Nephron progenitor cell (in vitro differentiated cells): ENCODE measurements at places on chromosomes 5 and 9.

GRCh38 chr5:39368116-39368515, 3.8 kb upstream of the C9 start:
- DNase-seq = no peak

- no peak for DNase-seq
Measured at GRCh38 chr5:54637654-54638053, 120.1 kb downstream of the SNX18 start.

- DNase-seq = peak; percentile 66
Measured at GRCh38 chr9:36862206-36863145, 171.6 kb downstream of the PAX5 start.

DNA sequence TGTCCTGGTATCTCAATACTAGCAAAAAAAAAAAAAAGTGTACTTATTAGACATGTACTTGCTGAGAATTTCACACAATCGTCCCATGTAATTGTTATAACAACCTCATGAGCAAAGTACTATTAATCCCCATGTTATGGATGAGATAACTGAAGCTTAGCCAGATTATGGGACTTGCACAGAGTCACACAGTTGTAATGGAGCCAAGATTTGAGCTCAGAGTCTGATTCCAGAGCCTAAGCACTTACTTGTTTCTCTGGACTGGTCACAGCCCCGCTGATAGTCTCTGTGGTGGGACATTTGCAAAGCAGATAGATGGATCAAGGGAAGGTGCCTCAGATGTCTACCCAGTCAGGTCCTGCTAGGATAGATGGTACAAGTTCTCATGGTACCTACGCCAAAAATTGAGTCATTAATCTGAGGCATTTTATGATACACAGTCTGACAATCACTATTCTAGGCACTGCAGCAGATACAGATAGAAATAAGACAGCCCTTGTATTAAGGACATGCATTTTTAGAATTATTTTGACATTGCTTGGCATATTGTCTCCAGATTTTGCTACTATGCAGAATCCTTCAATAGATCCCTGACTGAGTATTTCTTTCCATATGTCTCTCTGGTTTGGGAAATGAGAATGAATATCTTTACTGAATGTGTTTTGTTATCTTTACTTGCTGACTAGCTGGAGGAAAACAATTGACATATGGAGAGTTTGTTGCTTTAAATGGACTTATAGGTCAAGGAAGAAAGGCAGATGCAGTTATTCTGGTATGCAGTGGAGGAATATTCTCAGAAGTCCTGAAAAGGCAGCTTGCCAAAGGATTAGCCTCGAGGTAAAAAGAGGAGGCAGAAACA, 149.5 kb downstream of the ADAMTSL1 start:
- DNase-seq = no peak

DNA sequence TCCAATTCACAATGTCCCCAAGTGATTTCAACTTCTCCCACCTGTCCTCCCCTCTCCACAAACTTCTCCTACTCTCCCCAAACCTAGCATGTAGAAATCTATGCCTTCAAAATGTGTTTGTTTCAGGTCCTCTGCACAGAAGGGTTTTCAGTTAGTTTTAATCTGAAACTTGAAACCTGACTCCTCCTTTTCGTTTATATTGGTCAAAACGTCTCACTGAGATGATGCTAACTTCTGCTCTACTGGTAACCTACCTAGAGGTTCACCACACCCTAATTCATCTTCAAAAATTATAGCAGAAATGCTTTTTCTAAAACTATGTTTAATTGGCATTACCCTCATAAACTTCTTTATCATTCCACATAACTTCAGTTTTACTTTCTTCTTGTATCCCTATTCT, 401.8 kb upstream of the ADAMTS16 start:
- no peak for DNase-seq

GRCh38 chr9:136482046-136482792, 621 bp downstream of the SEC16A start:
- DNase-seq = no peak

- no peak for DNase-seq
Measured at GRCh38 chr5:131505237-131505908, 129.7 kb downstream of the RAPGEF6 start.

DNA sequence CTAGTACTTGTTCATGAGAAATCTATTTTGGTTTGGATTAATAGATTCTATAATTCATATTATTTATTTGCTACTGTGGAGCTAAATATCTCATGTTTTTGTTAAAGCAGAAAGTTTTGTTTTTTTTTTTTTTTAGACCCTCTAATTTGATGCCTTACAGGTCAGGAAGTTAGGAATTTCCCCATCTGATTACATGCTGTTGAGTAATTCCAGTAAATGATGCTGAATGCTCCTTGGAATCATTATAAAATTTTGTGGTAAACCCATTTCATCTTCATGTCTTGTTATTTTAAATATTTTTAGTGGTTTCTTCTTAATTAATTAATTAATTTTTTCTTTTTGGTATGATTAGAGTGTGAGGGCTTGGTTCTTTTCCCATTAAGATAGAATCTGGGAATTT, 35.6 kb downstream of the NNT start:
- no peak for DNase-seq

DNA sequence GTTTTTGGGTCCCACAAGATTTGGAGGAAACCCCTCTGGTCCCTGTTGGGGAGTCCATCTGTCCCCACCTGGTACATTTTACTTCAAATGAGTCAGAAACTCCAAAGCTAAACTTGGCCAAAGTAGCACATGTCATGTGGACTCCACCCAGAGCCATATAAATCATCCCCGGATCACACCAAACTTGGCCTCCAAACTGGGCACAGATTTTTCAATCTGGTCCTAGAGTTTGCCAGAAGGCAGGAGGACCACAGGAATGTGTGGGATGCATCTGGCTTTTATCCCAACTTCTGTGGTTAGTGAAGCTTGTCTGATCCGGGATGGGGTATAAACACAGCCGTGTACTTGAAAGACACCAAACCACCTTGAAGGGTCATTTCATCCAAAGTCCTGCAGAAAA, 66.3 kb downstream of the MAT2B start:
- DNase-seq = no peak
